ENCODE measurements at places on chromosomes 6 and 20. TPM values are rescaled to one million over a fixed set of nuclear protein-coding genes. Genes with fewer than 3 reads are reported as not detected.

GRCh38 chr20:10537850-10538480, 102.9 kb downstream of the SLX4IP start:
- peak; percentile 55 for DNase-seq
- no peak overlapping the region for H3K4me3 ChIP-seq
- H3K27ac ChIP-seq: no peak overlapping the region
- no peaks in the 10 kb centered on the region for H3K27me3 ChIP-seq
- no peaks in the 10 kb centered on the region for H3K36me3 ChIP-seq

DNA sequence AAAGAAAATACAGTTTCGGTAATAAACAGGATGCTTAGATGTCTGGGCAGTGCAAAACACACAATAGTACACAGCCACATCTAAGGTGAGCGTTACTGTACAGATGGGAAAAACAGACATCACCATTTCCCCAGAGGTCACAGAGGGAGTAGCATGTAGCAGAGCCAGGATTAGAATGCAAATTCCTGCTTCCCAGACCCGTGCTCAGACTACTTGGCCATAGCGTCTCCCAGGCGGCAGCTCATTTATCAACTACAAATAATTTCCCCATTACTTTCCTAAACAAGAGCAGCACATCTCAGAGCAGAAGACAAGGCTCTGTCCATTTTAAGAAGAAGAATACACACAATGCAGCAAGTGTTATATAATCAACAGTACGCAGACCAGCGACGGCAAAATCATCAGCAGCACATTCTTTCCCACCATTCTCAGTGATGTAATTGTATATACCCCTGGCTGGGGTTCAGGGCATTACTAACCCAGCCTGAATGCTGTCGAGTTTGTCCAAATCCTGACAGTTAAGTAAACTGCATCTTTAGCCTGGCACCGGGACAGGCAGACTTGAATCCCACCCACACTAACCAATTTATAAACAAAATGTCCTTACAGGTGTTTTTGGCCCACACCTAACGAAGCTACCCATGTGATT, 61.9 kb downstream of the CNKSR3 start:
- no peaks in the 10 kb centered on the region for H3K27me3 ChIP-seq
- DNase-seq: peak; percentile 90
- H3K36me3 ChIP-seq: no peaks in the 10 kb centered on the region
- H3K4me1 ChIP-seq: peaks cover 9% of the 10 kb centered on the region
- peak overlapping the region; percentile 19 for H3K4me3 ChIP-seq

DNA sequence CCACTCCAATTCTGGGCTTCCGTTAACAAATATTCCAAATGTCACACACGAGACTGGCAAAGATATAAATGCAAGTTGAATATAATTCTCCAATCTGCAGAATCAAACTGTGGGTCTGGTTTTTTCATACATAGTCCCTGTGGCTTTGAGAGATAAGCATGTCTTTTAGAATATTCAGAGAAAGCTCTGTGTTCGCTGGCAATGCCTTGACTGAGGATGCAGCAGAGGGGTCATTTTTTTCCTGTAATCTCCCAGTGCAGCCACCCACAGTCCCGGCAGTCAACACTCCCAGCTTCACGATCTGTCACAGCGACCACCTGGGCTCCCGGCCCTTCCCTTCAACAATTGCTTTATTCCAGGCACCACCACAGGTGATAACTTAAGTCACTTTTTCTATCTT, 30.5 kb downstream of the MUC22 start:
- no peak overlapping the region for H3K4me3 ChIP-seq
- H3K36me3 ChIP-seq: no peaks in the 10 kb centered on the region

DNA sequence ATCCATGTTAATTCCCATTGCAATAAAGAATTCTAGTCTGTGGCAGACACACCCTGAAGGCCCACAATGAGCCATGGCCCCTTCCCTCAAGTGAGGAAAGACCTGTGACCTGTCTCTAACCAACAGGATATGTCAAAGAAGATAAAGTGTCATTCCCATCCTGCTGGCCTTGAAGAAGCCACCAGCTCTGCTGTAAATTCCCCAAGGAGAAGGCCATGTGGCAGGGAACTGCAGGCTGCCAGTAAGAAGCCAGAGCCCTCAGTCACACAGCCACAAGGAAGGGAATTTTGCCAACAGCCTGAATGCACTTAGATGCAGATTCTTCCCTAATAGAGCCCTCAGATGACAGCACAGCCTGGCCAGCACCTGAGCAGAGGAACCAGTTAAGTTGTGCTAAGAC, 24.8 kb downstream of the VIP start:
- no peak for DNase-seq
- no peak overlapping the region for H3K27ac ChIP-seq
- no peaks in the 10 kb centered on the region for H3K36me3 ChIP-seq

- H3K4me3 ChIP-seq: no peak overlapping the region
- H3K36me3 ChIP-seq: no peaks in the 10 kb centered on the region
- peaks cover 28% of the 10 kb centered on the region for H3K27me3 ChIP-seq
- no peaks in the 10 kb centered on the region for H3K4me1 ChIP-seq
- no peak for DNase-seq
These were observed 194.4 kb upstream of the CST7 start for GRCh38 chr20:24754691-24755090.

GRCh38 chr20:11978496-11978895, 60.8 kb downstream of the BTBD3 start:
- no peak overlapping the region for H3K4me3 ChIP-seq
- no peaks in the 10 kb centered on the region for H3K4me1 ChIP-seq
- H3K36me3 ChIP-seq: no peaks in the 10 kb centered on the region
- H3K27me3 ChIP-seq: peaks cover 7% of the 10 kb centered on the region
- no peak overlapping the region for H3K27ac ChIP-seq

DNA sequence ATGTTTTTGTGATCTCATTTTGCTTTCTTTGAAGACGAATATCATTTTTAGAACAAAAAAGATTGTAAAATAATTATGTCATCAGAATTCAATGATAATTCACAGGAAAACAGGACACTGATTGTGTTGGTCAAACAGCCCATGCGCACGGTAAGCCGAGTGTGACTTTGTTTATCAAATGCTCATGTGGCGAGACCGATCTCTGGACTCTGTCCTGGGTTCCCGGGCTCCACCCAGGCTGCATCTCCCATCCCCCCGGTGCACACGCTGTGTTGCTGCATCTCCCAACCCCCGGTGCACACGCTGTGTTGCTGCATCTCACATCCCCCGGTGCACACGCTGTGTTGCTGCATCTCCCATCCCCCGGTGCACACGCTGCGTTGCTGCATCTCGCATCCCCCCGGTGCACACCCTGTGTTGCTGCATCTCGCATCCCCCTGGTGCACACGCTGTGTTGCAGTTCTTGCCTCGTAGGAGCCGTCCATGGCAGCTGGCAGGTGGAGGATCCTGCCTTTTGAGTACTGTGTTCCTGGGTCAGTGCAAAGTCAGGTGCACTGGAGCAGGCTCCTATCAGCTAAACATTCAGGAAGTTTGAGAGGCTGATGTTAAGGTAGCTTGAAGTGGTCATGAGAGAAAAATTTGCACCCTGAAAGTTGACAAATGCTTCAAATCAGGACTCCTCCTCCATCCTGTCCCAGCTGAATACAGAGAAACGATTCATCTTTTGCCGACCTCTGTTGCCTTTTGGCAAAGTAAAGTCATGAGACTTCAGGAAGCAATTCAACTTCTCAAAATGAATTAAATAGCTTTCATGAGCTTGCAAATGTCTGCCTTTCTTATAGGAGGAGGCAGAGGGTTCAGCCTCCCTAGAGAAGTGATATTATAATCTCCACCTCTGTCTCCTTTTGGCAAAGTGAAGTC, 77.1 kb upstream of the FRMD1 start:
- no peaks in the 10 kb centered on the region for H3K27me3 ChIP-seq
- no peak for DNase-seq
- peaks cover 31% of the 10 kb centered on the region for H3K4me1 ChIP-seq

GRCh38 chr20:47672886-47673670, 112.2 kb downstream of the SULF2 start:
- H3K36me3 ChIP-seq: no peaks in the 10 kb centered on the region
- no peak overlapping the region for H3K4me3 ChIP-seq
- DNase-seq: no peak
- no peaks in the 10 kb centered on the region for H3K4me1 ChIP-seq

GRCh38 chr6:132021552-132022375, 70.6 kb upstream of the CCN2 start:
- no peak overlapping the region for H3K27ac ChIP-seq
- H3K4me3 ChIP-seq: no peak overlapping the region
- no peak for DNase-seq
- H3K27me3 ChIP-seq: no peaks in the 10 kb centered on the region

GRCh38 chr20:10370091-10370887, 63.7 kb downstream of the MKKS start:
- H3K4me3 ChIP-seq: no peak overlapping the region
- no peaks in the 10 kb centered on the region for H3K36me3 ChIP-seq
- H3K4me1 ChIP-seq: no peaks in the 10 kb centered on the region
- H3K27me3 ChIP-seq: peaks cover 25% of the 10 kb centered on the region
- DNase-seq: no peak

DNA sequence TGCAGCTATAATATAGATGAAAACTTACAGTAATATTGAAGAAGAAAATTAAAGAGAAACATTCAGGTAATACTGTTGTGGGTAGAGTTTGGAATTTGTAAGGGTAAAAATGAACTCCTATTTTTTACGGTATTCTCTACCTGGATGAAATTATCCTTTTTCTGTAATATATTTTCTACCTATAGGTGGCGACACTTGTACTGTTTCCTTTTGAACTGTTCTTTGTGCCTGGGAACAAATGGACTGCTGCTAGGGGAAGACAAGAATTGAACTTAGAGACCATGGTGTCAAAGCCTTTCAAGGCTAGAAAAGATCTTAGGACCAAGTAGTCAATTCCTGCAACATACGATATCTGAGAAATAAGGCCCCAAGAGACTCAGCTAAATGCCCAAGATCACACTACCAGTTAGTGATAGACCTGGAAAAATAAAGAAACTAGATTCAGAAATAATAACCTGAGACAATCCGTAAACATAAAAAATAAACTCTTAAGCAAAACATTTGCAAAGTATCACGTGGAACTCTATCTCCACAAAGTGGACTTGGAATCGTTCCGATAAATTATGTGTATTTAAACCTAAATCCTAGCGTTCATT, 383.8 kb downstream of the TFAP2A start:
- H3K27me3 ChIP-seq: no peaks in the 10 kb centered on the region
- H3K36me3 ChIP-seq: no peaks in the 10 kb centered on the region
- no peaks in the 10 kb centered on the region for H3K4me1 ChIP-seq
- DNase-seq: no peak
- no peak overlapping the region for H3K4me3 ChIP-seq
- H3K27ac ChIP-seq: no peak overlapping the region

GRCh38 chr6:82861121-82861520, 204.5 kb downstream of the UBE3D start:
- H3K27me3 ChIP-seq: no peaks in the 10 kb centered on the region
- H3K4me1 ChIP-seq: peaks cover 14% of the 10 kb centered on the region

DNA sequence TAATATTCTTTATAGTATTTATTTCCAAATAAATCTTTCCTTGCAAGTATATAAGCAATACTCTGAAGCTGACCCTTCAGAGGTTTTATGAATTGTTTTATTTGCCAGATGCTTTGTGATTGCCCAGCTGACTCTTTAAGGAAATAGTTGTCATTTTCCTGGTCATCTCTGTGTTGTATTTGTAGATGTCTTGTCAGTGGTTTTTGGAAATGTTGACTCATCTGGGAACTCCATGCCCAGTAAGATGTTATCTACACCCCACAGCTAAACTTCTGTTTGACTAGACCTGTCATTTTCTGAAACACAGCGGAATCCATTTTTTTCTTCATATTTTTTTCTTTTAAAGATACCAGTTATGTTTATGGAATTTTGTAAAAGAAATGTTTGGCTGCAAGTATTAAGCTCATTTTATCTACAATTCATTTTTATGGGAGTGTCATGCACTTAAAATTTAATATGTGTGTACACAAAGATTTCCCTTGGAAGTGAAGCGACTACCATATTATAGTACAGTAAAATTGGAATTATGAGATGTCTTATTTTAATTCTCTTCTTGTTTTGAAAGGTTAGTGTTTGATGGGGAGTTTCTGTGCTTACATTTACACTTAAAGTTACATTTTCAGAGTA, 491.0 kb downstream of the NKAIN2 start:
- no peaks in the 10 kb centered on the region for H3K36me3 ChIP-seq
- no peaks in the 10 kb centered on the region for H3K4me1 ChIP-seq
- no peak overlapping the region for H3K4me3 ChIP-seq
- DNase-seq: no peak
- H3K27ac ChIP-seq: no peak overlapping the region

BMP6 gene
- total RNA-seq: 10.3 TPM
